ENCODE measurements at places on chromosomes 13 and 19.

DNA sequence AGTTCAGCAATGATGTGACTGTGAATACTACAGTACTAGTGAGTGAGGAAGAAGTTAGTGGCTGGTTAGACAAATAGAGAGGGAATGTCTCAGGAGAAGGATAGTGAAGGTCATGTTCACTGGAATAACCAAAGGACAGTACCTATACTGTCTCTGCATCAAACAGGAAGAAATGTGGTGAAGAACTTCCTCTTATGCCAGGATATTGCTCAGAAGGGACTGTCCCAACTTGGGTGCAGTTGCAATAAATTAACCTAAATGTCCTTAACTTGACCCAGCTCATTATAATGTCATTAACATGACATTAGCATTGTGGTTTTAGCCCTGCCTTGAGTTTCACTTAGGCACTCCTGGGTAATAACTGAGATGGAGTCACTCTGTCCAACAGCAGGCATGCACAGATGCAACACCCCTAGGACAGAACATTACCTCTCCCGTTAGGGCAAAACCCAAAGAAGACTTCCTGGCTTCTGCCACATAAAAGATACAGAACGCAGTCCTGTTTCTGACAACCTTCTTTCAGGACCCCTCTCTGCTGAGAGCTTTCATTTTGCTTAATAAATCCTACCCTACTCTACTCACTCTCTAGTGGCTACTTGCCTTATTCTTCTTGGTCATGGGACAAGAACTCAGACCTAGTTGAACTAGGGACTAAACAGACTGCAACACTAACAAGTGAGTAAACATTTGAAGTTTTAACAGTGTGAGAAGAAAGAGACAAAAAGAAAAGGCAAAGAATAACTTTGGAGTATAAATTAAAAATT, 1591.6 kb upstream of the MIR17HG start:
- DNase-seq: no peak

DNA sequence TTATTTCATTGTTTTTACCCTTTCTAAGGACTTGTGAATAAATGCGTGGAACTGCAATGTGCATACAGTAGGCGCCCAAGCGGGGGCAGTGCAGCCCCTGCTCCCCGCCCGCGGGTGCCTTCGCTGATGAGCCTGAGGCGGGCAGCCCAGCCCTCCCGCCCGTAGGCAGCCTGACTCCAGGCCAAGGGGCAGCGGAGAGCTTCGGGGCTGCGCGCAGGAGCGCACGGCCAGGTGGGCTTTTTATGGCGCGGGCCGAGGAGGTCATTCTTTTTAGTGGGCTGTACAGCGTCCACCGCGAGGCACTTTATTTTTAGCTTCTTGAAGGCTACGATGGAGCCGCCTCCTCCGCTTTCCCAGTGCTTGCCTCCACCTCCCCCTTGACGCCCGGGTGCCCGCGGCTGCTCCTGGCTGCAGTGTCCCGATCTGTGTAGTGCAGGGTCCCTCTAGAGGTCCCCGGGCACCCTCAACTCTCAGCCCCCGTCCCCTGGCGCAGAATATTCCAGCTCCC, 60.5 kb downstream of the CCNE1 start:
- DNase-seq: no peak

DNA sequence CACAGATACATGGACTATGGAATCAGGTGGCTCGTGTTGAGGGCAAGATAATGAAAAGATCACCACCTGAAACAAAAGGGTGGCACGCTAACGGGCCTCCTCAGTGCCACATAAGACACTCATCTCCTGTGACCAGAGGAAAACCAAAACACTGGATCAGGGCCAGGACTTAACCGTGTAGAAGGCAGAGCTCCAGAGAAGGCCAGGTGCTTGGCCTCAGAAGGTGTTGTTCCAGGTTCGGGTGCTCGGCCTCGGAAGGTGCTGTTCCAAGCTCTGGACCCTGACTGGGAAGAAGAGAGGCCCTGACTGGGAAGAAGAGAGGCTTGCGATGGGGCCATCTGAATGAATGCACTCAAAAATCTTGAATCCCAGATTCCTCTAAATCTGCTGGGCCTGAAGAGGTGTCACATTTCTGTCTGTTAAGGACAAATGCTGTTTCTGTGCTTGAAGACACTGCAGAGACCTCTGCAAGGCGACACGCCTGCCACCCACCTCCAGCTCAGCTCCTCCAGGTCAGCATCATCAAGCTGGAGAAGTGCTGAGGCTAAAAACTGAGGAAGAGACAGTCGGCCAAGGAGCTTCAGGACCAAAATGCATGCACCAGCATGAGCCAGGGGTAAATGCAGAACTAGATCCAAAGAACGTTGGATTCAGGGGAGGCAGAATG, 2.7 kb upstream of the RASA3 start:
- DNase-seq: no peak

GRCh38 chr13:114008964-114009589, 35.2 kb upstream of the C13orf46 start:
- DNase-seq: no peak

- DNase-seq: no peak
Measured at GRCh38 chr19:33441277-33441699, 67.8 kb downstream of the CEBPG start.

- DNase-seq: no peak
Measured at GRCh38 chr13:98976338-98976737, 1.5 kb downstream of the DOCK9 start.

GRCh38 chr19:5030822-5031221, 61.9 kb downstream of the KDM4B start:
- DNase-seq: no peak

DNA sequence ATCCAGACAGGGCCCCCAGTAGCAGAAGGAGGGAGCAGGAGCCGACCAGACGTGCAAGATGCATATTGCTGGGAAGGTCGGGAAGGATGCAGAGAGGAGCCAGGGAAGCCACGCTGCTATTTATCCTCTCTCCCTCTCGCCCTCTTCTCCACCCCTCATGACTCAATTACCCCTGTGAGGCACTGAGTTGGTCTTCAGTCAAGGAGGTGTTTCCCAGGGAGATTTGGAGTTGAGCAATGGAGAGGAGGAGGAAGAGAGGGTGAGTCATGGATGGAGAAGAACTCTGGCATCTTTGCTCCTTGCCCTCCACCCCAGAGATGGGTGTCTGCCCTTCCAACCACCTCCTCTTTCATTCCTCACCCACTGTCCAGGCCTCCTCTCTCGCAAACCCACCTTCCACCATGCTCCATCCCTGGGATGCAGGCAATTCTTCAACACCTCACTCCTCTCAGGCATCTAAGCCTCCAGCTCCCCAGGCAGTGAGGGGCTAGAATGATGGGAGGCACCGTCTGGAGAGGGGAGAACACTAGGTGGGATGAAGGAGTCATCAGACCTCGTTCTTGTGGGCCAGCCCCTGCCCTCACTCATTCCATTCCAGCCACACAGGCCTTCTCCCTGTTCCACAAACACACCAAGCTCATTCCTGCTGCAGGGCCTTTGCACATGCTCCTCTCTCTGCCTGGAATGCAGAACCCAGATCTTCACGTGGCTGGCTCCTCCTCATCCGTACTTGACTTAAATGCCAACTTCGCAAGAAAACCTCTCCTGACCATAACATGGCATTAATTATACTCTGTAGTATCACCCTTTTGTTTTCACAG, at the start of gene SBSN:
SBSN (minus strand) TSS at position 94 of the 821 bp plus-strand sequence; CDS start at position 64, 30 bp downstream.
- DNase-seq: no peak

GRCh38 chr13:113082198-113083021, 23.2 kb upstream of the F7 start:
- DNase-seq: no peak

- DNase-seq: no peak
Measured at GRCh38 chr13:109650861-109651260, 135.5 kb downstream of the IRS2 start.

DNA sequence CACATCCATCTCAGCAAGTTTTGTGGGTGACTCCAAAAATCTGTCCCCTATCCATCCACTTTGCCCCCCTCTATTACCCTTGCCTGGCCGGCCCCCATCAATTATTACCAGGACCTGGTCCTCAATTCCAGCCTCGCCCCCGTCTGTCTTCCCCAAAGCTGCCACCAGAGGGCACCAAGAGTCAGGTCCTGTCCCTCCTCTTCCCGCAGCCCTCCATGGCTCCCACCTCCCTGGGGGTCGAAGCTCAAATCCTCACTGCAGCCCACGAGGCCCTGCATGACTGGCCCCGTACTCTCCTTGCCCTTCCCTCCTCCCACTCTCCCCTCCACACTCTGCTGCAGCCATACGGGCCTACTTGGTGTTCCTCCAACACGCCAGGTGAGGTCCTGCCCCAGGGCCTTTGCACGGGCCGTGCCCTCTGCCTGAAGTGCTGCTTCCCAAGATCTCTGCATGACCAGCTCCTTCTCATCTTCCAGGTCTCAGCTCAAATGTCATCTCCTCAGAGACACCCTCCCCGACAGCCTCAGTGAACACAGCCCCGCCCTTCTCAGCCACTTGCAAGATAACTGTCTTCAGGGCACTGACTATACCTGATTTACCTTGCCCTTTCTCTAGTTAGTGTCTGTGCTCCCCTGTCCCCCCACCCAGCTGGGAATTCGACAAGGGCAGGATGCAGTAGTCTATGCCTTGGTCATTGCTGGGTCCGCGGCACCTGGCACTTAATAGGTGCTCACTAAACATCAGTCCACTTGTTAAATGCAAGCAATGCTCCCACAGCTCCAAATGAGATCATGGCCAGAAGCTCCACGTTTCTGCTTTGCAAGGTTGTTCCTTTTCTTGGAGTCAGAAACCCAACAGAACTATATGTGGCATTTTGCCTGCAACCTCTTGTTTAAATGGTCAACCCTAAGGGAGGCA, 16.8 kb upstream of the SEMA6B start:
- no peak for DNase-seq

DNA sequence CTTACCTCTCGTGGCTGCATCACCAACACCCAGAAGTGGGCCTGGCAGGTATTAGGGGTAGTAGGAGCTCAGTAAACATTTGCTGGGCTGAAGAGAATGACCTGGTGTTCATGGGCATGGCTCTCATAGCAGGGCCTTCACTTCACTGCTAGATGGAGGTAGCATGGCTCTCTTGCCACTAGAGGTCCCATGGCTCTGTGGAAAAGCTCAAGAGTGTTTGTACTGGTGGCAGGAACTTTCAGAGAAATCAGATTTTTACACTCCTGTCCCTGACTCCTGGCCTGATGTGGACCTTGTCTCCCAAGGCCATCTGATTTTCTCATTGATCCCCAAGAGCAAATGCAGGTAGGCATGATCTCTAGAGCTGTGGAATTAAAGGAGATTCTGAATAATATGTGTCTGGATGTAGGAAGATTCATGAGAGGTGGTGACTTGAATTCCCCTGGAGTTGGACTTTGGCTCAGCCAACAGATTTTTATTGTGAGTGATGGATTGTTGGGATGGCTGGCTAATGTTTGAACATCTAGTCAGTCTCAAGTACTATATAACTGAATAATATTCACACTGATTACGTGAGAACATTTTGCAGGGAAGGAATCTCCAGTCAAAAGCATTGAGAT, 5.7 kb downstream of the ZNF574 start:
- DNase-seq: no peak

GRCh38 chr19:1632462-1633268, 19.8 kb downstream of the TCF3 start:
- DNase-seq: no peak

DNA sequence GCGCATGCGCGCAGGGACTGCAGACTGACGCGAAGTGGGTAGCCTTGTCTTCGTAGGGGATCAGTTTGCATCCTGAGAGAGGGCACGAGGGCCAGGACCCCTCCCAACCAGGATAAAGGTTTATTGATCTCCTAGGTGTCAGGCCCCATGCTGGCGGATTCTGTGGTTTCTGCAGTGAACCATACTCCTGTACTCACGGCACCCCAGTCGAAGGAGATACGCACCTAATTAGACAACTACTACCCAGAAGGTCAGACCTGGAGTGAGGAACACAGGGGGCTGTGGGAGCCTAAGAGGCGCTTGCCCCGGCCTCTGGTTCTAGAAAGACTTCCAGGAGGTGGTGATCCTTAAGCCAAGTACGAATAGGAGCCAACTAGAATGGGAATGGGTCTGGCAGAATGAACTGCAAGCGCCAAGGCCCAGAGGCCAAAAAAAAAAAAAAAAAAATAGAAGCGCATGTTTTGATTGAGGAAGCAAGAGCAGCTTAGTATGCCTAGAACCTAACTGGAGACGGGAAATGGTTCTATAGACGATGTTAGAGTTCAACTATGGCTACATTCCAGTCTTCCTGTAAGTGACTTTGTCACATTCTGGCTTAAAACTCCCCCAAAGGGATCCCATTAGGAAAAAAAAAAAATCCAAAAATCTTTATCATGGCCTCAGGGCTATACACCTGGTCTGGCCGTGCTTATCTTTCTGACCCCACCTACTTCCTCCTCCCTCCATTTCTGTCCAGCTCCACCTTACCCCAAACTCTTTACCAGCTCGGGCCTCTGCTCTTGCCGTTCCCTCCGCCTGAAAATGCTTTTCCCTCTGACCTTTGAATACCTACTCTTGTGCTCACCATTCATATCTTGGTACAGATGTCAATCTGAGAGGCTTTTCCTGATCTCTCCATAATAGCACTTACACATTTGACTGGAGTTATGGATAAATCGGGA, 902 bp upstream of the ZNF428 start:
- peak; percentile 93 for DNase-seq

DNA sequence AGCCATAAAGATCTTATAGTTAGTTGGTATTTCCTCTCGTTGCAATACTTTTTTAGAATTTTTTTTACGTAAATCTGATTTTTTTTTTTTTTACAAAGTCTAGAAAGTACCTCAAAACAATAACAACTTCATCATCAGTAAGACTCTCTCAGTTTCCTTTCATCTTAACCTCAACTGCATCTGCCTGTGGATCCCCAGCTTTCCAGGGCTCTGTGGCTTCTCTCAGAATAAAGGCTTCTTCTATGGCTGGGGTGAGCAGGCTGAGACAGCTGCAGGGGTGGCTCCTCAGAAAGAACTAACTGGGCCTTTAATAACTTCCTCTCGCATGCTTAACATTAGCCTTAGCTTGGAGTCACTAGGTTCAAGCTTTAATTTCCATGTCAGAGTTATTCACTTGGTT, 4.2 kb downstream of the ZNF506 start:
- DNase-seq: no peak

GRCh38 chr19:40416918-40417642, 3.9 kb upstream of the PRX start:
- DNase-seq: no peak

GRCh38 chr13:110923086-110923485, 8.2 kb upstream of the ANKRD10 start:
- no peak for DNase-seq

DNA sequence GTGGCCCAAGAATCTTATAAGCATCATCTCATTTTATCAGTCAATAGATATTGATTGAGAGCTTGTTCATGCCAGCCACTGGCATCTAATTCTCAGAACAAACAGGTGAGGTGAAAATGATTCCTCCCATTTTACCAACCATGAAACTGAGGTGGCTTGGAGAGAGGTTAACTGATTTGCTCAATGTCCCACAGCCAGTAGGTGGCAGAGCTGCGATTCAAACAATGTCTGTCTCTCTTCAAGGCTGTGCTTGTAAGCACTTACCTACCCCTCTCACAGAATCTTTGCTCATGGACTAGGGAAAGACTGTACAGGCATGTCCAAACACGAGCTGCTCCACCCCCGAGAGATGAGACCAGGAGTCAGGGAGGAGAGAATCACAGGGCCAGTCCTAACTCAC, 21.5 kb upstream of the GSX1 start:
- DNase-seq: no peak

- no peak for DNase-seq
Measured at GRCh38 chr13:94268661-94269060, 210.8 kb downstream of the DCT start.

GRCh38 chr19:49224879-49225278, 67.3 kb downstream of the TRPM4 start:
- no peak for DNase-seq
